ENCODE measurements at places on chromosomes 5 and 9.

GRCh38 chr9:135061441-135061840, 26.0 kb upstream of the OLFM1 start:
- DNase-seq = no peak

DNA sequence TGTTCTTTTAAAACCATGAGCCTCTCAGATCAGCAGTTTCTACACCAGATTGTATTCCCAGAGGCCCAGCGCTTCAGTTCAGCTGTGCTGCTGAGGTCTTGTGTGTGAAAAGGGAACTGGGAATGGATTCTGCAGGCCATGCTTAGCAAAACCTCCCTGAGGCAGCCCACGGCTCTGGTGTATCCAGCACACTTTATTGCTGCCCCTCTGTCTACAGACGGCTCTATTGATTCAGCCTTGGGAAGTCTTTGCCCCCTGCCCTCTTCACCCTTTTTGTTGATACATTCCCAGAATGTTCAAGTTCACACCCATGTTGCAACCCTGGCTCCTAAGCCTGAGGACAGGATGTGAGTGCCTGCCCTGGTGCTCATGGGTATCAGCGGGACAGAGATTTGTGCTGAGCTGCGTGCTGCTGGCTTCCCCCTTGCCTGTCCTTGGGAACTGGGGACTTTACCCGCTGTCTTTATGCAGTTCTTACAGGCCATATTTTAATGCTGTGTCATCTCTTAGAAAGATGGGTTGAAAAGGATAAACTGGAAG, 37.3 kb downstream of the ARHGAP26 start:
- no peak for DNase-seq

GRCh38 chr9:93606187-93606586, 29.8 kb downstream of the PHF2 start:
- DNase-seq = no peak

GRCh38 chr9:132008184-132008803, 71.4 kb downstream of the MED27 start:
- peak; percentile 56 for DNase-seq

DNA sequence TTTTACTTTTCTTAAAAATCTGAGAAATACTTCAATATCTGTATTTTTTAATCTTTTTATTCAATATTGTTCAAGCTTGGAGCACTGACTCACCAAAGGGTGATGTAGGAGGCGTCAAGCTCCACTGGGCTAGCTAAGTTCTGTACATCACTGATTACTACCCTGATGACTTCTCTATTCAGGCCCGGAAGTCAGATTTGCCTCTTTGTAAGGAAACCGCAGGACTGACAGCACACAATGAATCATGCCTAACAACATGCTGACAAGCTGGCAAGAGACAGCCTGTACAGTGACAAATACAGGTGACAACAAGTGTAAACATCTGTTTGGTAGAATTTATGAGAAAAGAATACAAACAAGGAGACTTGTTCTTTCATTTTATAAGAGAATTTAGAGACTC, 627.9 kb upstream of the RORB start:
- peak; percentile 75 for DNase-seq

DNA sequence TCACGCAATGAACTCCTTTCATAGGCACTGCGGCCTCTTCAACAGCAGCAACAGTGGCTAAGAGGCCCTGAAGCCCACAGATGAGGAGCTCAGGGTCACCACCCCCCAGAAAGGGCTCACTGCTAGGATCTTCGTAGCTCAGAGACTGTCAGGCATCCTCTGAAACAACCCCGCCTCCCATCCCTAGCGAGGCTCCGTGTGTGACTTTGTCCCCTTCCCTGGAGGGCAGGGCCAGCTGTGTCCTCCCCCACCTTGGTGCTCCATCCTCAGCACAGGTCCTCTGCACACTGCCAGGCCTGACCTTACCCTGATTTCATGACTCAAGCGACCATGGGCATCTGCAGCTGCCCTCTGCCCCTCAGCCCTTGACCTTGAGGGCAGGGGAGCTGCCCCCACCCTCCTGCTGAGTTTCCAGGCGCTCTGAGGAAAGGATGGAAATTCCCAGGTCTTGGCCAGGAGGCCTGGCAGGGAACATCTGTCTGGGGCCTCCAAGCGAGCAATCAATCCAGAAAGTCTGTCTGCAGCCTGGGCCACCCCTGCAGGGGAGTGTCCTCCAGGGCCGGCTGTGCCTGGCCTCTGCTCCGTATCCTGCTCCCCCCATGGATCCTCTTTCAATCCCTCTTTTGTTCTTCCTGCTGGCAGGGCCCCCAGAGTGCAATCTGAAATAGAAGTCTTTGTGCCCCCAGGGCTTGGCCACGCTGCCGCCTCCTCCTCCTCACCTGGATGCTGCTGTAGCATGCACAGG, 6.8 kb upstream of the IRX4 start:
- DNase-seq = no peak

DNA sequence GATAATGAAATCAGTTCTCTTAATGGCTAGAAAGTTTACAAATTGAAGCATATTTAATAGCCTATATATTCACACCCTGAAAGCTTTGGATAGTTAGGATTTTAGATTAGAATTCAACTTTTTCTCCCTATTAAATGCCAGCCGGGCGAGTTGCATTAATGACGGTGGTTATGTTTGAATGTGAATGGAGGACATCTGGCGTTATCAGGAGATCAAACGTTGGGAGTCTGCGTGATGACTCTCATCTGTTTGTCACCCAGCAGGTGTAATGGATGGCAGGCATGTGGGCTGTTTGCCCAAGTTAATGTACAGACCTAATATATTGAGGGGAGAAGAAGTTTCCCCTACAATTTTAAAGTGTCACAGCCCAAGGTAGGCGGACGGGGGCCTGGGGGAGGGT, 1227.7 kb upstream of the WWC1 start:
- DNase-seq = no peak

DNA sequence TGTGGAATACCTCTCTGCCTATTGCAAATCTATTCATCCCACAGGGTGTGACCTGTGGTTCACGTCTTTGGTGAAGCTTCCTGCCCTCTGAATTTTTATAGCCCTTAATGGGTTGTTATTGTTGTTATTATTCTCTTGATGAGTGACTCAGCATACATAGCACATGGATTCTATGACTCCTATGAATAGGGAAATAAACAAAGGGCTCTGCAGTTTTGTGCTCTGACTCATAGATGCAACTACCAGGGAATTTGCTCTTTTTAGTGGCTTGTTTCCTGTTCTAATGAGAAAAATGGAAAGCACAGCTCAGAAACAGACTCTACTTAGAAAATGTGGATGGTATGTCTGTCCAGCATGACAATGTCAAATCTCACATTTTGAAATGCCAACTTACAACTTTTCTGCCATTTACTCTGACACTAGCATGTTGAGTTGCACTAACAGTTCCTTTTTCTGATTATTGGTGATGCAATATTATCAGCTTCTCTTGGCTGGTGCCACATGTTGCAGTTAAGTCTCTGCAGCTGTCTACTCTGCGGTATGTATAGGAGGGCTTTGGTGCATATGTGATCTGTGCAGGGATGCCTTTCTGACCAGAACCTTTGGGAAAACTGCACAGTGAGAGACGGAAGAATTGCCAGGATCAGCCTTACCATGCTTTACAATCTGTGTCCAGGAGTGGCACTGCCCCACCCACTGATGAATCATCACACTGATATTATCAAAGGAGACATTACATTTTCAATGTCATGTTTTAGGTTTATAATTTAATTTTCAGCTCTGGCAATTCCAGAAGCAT, 996.4 kb upstream of the WWC1 start:
- DNase-seq = peak; percentile 86

DNA sequence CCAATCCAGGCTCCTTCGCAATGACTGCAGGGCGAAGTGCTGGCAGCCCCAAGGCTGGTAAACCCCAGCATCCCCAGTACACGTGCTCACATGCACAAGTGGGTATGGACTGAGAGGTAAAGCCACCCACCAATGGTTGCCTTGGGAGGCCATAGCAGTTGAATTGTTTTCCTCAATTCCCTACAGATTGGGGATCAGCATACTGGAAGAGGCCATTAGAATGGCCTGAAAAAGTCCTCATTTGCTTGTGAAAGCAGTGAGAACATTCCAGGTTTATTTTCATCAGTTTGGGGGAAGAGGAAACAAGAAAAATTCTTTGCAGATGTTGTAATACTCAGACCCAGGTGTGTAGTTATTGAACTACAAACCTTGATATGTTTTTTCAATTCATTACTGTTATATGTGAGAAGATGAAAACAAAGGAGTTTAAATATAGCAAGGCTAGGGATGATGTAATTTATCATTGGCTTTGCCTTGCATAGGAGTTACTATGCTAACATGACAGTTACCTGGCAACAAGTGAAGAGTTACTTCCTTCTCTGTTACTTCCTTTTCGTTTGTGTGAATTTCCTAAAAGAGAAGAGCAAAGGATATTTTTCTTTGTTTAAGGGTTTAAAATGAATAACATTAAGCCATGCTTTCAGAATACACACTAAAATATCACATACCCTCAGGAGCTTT, 36.4 kb downstream of the MTMR12 start:
- peak; percentile 17 for DNase-seq

DNA sequence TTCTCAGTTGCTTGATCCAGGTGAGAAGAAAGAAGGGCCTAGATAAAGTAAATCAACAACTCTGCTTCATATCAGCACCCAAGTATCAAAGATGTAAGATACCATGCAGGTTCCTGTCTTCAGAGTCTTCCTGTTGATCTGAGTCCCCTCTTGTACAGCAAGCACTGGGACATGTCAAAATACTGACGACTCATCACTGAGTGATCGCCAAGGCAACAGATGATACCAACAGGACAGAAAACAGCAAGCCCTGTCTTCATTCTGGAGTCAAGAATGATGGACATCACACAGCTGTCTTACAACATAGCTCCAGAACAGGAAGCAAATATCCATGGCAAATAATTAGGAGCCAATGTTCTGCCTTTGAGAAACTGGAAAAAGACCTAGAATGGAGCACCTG, 83.7 kb downstream of the TARS1 start:
- no peak for DNase-seq

DNA sequence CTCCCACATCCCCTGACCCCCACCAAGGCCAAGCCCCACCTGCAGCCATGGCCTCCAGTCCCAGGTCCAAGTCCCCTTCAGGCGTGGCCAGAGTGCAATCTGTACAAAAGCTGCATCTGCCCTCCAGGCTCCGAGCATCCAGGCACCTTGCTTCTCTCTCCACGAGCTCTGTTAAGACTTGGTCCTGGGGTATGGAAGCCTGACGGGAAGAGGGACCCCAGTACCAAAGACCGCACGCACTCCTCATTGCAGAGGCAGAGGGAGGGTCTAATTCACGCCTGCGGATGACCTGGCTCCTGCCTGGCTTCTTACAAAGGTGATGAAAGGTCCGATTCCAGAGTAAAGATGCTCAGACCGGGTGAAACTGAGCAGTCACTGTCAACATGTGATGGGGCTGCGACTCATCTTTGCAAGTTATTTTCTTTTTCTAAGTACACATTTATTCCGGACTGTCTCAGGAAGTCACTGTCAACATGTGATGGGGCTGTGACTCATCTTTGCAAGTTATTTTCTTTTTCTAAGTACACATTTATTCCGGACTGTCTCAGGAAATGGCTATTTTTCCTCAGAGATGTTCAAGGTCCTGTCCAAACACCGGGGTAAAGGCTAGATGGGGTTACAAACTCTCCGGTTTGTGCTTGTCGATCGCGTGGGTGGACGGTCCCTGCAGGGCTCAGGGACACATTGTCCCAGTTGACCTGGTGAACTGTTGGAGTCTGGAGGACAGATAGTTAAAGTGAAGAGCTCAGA, 252.0 kb upstream of the IRX4 start:
- no peak for DNase-seq

- DNase-seq = no peak
Measured at GRCh38 chr5:56190497-56190896, 42.6 kb downstream of the ANKRD55 start.

GRCh38 chr9:101925498-101925897, 187.1 kb upstream of the GRIN3A start:
- no peak for DNase-seq

- no peak for DNase-seq
Measured at GRCh38 chr9:112103405-112103804, 71.7 kb downstream of the SUSD1 start.

- peak; percentile 86 for DNase-seq
Measured at GRCh38 chr5:57499262-57500050, 16.8 kb upstream of the ACTBL2 start.

DNA sequence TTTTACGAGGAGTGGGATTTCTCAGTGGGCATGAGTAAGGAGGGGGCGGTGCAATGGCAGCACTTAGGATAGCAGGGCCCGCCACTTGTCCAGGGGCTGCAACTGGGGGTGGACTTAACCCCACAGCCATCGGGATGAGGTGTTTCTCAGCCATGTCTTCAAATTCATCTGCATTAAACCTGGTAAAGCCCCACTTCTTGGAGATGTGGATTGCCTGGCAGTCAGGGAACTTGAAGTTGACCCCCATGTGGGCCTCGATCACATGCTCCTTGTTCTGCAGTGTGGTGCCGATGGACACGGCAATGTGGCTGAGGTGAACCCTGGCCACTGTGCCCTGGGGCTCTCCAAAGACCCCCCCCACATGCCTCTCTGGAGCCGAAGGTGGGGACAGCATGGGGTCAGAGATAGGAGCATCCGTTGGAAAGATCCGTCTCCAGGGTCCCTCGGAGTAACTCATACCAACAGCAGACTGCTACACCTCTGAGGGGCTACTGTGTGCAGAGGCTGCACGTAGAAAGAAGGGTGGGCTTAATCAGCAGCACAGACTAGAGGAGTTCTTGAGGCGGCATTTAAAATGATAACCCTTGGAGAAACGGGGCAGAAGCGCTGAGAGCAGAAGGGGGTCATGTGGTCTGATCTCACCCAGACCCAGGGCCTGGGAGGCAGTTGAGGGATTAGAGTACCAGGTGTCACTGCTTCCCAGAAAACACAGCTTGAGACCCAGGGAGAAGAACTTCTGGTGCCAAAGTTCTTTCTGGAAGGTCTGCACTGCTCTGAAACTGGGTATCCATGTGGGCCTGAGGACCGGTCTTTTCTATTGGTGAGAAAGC, 141.4 kb downstream of the MTX3 start:
- no peak for DNase-seq

DNA sequence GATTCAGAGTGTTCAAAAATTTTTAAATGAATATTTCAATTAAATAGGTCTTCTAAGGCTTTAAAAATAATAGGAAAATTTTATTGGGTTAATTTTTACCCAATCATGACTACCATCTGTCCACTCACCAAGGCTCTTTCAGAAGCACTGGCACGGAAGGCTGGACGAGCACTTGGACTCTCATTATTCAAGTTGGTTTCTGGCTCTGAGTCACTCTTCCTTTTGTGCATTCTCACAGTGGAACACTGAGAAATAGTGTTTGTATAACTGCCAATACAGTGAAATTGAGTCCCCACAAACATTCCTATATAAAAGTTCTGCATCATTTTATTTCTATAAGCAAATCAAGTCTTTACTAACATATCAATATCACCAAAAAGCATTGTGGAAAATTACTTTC, 1149.0 kb downstream of the EFNA5 start:
- DNase-seq = peak; percentile 75

Data from adipocyte (in vitro differentiated cells).